Aortic smooth muscle cell (primary cell): ENCODE measurements at places on chromosomes 16 and 17. TPM values are rescaled to one million over a fixed set of nuclear protein-coding genes. Genes with fewer than 3 reads are reported as not detected.

BRIP1 gene
- 5.4 and 7.0 TPM in 2 replicates for total RNA-seq

OTOA gene
- total RNA-seq, result 0.13 and 0.19 TPM in 2 replicates

FN3KRP gene
- 17.0 and 27.2 TPM in 2 replicates for total RNA-seq

KRT36 gene
- 0.13 TPM in 1 of 2 replicates, not detected in the other for total RNA-seq

G6PC3 gene
- total RNA-seq, result 18.0 and 24.6 TPM in 2 replicates

SMIM5 gene
- total RNA-seq, result 0.12 TPM in 1 of 2 replicates, not detected in the other

LPO gene
- not detected in 2 replicates for total RNA-seq
